ENCODE measurements at places on chromosomes 2 and 18.

GRCh38 chr2:128568106-128568505 lies 249.4 kb upstream of the HS6ST1 start:
- no peak for DNase-seq

- no peak for DNase-seq
Observed at GRCh38 chr2:202122980-202123720, 50.1 kb downstream of the KIAA2012 start.

- DNase-seq, result no peak
Observed at GRCh38 chr2:12155303-12156051, 409.0 kb downstream of the LPIN1 start.

- DNase-seq, result no peak
Observed at GRCh38 chr2:155747531-155747930, 585.0 kb downstream of the NR4A2 start.

DNA sequence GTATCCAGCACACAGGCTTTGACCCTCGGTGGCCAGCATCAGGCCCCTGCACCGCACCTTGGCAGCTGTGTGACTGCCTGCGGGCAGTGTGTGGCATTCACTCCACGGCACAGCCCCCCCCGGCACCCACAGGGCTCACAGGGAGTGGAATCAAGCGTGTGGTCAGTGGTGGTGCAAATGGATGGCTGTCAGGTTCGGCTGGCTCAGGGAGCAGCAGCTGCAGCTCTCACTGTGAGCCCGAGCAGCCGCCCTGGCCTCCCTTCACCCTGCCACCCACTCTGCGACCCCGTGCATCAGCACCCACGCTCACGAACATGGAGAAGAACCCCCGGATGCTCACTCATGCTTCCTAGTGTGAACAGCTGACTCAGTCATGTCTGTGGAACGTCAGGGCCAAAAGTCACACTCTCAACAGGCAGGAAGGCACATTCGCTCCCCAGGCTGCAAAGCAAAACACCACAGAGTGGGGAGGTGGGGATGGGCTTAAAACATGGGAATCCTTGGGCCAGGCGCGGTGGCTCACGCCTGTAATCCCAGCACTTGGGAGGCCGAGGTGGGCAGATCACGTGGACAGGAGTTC lies 41.5 kb upstream of the GPC1 start:
- DNase-seq, result no peak

DNA sequence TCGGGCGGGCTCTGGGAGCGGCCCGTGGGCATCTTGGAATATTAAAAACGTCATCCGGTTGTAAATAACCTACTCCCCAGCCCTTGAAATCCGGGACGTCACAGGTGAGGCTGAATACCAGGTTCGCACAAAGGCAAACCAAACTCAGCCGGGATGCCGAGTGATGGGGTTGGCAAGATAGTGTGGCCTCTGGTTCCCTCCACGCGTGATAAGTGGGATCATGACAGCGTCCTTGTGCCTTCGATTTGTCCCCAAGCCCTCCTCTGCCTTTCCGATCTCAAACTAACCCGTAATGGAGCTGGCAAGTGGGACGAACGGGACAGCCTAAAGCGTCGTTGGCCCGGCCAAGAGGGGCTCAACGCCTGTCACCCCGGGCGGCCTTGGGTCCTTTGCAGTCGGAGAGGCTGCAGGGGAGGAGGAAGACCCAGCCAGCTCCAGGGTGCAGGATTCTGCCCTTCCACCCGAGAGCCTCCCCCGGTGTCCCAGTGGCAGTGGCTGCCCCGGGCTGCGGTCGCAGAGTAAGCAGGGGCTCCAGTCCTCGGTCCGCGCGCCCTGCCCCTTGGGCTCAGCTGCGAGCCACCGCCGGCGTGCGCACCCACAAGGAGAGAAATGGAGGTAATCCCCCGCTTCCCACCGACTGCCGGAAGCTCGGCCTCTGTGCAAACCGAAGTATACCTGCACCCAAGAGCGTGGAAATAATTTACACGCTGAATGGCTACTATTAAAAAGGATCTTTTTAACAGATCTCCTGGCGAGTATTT lies 13.4 kb upstream of the PAX3 start:
- DNase-seq, result no peak
